ENCODE measurements at places on chromosomes 16 and 17.

DNA sequence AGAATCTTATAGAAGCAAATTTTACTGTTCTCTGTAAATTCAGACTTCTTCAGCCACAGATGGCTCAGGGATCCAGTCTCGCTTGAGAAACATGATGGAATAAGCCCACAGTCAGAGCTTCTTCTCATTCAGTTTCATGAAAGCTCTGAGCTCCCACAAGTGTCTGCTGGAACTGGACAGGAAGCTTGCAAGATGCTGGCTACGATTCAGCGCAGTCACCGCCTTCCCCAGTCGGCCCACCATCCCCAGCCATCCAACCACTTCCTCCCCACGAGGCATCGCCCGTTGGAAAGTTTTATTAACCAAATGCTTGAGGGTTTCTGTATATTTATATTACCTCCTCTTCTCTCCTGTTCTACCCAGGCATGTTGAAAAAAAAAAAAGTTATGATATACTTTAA is 171.7 kb downstream of the ZFHX3 start:
- DNase-seq, result no peak

GRCh38 chr17:82679586-82680465 is 18.7 kb downstream of the RAB40B start:
- no peak for DNase-seq

DNA sequence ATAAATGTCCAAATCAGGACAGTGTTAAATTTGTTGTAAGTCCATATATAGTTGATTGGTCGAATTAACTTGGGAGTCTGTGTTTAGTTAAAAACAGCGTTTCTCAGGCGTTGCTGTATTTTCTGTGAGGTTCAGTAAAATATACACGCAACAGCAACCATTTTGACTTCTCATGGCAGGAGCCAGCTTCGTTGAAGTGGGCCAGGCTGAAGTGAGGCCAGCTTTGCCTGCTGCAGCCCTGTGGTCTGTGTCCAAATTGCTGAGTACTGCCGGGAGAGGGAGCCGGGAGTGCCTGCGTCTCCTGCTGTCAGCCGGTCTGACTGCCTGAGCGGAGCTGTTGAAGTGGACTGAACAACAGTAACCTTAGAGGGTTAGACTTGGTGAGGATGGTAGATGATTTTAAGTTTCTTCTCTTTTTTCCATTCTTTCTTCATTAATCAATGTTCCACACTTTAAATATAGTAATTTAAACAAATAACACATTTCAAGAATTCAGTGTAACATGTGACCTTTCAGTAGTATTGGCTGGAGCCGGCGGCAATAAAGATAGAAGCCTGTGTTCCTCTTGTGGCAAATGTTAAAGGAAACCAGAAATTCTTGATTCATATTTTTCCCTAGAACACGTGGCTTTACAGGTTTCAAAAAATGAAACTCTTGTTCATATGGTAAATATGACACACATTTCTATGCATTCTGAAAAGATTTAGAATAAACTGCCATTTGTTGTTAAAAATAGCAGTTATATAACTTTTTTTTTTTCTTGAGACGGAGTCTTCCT is 37.0 kb upstream of the ZNF750 start:
- DNase-seq, result no peak

GRCh38 chr17:38702916-38703741 is 1.9 kb upstream of the MLLT6 start:
- no peak for DNase-seq

DNA sequence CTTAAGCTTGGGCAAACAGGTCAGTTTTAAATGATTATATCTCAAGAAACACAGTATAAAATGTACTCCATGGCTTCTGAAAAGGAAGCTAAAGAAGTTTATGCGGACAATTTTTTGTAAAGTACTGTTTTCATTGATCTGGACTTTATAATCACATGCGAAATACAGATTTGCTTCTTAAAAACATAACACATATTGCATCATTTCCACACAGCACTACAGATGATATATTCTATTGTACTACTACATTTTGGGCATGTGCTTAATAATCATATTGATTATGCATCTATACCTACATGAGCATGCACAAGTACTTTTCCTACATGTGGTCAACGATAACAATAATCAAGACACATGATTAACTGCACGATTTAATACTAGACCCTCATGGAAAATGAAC is 22.5 kb downstream of the TRIM37 start:
- DNase-seq, result no peak

GRCh38 chr17:45096141-45096540 is 35.0 kb downstream of the NMT1 start:
- DNase-seq, result no peak

- DNase-seq, result peak; percentile 68
Observed at GRCh38 chr17:4908711-4909496, 6.0 kb upstream of the CHRNE start.

GRCh38 chr16:3542601-3543373 is 34.4 kb downstream of the NLRC3 start:
- DNase-seq, result no peak

DNA sequence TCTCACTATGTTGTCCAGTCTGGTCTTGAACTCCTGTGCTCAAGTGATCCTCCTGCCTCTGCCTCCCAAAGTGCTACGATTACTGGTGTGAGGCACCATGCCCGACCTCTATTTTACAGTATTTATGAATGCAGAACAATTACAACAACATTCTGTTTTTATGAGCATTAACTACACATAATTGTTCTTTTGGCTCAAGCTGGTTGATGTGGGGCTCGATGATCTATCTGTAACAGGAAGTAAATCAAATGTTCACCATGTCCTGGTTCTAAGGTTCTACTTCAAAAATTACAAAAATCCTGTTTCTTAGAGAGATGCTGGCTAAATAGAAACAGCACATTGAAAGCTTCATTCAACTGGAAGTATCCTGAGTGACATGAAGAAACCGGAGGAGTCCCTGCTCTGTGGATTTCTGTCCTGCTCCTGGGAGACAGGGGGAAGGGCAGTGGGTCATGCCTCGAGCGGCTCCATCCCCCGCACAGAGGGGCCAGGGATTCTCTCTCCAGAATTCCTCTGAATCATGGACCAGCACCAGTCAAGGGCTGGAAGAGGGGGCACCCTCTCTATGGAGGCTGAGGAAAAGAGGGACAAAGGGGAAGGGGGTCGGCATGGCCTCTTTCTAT is 31.5 kb downstream of the FA2H start:
- no peak for DNase-seq

GRCh38 chr16:51150888-51151320 is at the start of gene SALL1:
Gene SALL1, minus strand, starts transcription at chr16:51151270. Its CDS starts 29 bp downstream, at chr16:51151241.
- DNase-seq, result no peak

- no peak for DNase-seq
Observed at GRCh38 chr17:50272711-50273653, 1.3 kb upstream of the TMEM92 start.

DNA sequence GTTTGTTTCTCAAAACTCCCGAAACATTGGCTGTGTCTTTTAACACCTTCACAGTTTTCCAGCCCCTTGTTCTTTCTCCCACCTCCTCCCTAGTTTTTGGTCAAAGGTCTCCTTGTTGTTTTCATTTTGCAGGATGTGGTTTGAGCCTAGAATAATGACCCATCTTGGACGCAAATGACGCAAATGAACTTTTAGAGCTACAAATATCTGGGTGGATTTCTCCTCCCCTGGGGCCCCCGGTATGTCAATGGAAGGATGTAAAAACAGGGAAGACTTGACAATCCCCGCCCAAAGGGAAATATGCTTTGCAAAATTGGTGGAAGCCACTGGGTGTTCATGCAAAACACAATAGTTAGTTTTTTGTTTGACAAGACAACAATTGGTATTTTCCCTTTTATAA is 236.0 kb upstream of the IRX3 start:
- DNase-seq, result no peak

- peak; percentile 34 for DNase-seq
Observed at GRCh38 chr16:20610211-20610891, 34.2 kb upstream of the ACSM2B start.

GRCh38 chr16:69182730-69183416 is 4.1 kb upstream of the SNTB2 start:
- no peak for DNase-seq

DNA sequence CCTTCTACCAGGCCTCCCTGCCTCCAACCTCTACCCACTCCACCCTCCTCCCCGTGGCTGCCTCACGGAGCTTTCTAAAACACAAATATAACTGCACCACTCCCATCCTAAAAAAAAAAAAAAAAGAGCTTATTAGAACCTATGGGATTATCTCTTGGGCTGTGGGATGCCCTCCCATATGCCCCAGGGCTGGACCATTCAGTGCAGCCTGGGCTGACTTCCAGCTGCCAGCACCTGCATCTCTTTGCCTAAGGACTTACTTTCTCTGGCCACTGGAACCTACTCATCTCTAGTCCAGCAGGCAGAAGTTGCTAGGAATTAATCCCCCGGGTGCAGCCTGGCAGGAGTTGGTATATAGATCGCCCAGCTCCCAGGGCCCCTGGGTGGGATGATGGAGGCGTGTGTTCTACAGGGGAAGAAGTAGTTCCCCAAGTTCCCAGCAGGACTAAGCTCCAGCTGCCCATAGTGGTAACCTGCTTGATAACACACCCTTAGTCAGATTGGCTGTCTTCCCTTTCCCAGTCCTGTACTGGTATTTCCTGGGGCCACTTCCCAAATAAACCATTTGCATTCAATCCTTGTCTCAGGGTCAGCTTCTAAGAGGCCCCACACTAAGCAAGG is 10.3 kb downstream of the MPP3 start:
- DNase-seq, result no peak

GRCh38 chr16:13435873-13436474 is 484.0 kb upstream of the ERCC4 start:
- DNase-seq, result no peak

DNA sequence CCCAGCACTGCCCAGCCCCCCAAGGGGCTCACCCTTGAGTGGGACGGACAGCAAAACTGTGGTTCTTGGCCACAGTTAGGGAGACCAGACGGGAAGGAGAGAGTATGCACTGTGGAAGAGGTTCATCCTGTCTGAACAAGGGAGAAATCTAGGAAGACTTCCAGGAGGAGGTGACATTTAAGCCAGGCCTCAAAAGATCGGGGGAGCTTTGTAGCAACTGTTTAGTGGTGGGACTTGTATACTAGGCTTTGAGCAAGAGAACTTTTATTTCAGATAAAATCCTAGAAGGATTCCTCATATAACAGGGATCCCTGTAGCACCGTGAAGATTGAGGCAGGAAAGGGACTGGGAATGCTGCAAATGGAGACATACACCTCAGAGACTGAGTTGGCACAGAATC is 30.8 kb downstream of the SREBF1 start:
- no peak for DNase-seq

DNA sequence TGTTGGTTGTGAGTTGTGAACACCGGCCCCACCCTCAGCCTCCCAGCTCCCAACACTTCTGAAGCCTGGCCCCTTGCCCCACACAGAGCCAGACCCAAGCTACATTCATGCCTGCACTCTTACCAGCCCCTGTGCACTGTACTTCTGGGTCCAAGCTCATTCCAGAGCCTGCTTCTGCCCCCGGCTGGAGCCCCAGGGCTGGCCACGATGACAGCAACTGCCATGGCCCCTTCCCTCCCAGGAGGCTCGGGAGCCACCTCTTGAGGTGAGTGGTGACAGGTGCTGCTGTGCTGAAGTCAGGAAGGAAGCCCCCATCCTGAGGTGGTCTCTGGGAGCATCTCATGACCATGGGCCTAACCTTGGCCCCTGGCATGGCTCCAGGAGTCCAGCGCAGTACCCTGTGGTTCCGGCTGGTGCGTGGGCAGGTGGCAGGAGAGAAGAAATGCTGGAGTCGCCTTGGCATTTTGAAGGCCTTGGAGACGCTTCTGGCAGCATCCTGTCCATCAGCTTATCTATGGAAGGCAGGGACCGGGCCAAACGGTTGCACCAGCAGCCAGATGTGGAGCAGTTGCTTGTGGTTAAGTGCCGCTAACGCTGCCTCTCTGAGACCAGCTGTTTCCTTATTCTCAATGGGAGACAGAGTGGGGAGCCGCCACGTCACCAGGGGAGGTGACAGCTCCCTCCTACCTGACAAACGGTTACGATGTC is 3.9 kb upstream of the CDT1 start:
- DNase-seq, result no peak

- DNase-seq, result no peak
Observed at GRCh38 chr16:84514295-84514873, 9.9 kb upstream of the MEAK7 start.
